NCI-H748 treated with DMSO at 0.1 percent for 48 hours (cell line): ENCODE measurements at places on chromosomes 6 and 20.
A peak's percentile ranks its signal among the peaks of the same experiment; 100 is the strongest.

- DNase-seq = no peak
These were observed 389.2 kb upstream of the CITED2 start for GRCh38 chr6:139763468-139764210.

DNA sequence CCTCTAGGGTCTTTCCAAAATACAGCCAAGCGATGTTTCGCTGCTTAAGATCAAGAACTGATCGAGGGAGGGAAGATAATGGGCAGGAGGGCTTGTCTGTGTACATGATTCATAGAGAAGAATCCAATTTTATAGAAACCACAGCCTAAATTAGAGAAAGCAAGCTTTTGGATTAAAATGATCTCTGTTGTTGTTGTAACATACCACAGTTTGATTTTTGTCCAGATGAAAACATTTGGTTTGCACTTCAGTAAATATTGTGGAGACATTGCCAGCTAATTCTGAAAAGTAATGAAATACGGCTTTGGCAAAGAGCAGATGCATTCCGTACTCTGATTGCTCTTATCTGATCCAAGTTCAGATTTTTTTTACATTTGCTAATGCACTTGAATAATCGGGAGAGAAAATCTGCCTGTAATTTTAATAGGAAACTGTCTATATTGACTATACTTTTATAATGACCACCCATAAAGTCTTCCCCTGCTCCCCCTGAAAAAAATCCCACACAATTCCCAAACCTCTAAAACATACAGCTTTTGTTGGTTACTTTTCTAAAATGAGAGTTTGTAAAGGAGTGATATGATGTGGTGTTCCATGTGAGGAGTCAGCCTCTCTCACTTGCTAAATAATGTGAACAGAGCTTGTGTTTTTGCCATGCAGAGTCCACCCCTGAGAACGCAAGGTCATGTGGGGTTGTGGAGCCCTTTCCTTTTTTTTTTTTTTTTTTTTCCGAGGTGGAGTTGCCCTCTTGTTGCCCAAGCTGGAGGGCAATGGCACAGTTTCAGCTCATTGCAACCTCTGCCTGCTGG lies 199.9 kb downstream of the DTNBP1 start:
- DNase-seq = no peak

GRCh38 chr6:143673669-143674068 lies 4.1 kb upstream of the PHACTR2 start:
- DNase-seq = no peak

DNA sequence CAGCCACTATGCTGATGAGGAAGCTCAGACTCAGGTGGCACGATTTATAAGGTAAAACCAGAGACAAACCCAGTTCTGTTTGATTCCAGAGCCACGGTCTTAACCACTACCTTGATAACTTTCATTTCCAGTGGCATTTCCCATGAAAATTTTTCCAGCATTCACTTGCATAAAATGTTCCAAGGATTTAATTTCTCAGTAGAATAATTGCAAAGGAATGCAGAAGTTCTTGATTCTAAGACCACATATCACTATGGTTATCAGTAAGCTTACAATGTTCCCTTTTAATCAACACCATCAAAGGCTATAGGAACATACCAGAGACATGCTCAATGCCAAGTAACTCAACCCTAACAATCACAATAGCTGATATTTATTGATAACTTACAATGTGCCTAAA lies 306.0 kb upstream of the HS3ST5 start:
- DNase-seq = no peak

- DNase-seq = peak; percentile 9
These were observed 163.5 kb upstream of the GJE1 start for GRCh38 chr6:141969201-141969600.

DNA sequence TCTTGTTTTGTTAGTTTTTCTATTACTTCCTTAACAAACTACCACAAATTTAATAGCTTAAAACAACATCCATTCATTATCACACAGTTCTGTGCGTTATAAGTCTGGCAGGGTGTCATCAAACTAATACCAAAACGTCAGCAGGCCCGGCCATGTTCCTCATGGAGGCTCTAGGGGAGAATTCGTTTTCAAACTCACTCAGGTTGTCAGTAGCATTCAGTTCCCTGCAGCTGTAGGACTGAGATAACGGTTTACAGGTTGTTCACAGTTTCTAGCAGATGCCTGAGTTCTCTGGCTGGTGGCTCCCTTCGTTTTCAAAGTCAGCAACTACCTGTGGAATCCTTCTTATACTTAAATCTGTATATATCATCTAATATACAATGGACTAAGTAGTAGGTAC lies 72.5 kb upstream of the PRSS16 start:
- no peak for DNase-seq

DNA sequence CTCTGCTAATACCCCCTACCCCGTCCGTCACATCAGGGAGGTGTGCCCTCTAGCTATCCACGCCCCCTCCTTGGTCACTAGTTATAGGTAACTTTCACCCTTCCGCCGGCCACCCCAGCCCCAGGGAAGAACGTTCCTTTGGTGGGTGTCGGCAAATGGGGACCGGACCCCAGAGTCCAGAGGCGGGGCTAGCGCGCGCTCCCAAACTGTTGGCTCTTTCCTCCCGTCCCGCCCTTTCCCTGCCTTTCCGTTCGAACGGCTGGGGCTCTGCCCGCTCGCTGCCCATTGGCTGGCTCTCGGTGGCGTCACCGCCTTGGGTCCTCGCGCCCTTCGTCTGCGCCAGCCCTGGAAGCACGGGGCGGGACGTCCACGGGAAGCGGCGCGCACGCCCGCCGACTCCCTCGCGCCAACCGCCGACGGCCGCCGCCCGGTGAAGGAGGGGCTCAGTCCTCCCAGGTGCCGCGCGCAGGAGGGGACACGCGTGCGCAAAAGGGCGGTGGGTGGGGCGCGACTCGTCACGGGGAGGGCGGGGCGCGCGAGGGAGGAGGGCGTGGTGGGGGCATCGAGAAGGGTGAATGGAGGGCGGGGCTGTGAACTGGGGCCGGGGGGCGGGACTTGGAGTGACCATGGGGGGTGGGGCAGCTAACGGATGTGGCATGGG lies 634 bp upstream of the PHF1 start:
- DNase-seq = peak; percentile 97

GRCh38 chr20:103456-103855 lies 16.0 kb downstream of the DEFB125 start:
- DNase-seq = no peak

DNA sequence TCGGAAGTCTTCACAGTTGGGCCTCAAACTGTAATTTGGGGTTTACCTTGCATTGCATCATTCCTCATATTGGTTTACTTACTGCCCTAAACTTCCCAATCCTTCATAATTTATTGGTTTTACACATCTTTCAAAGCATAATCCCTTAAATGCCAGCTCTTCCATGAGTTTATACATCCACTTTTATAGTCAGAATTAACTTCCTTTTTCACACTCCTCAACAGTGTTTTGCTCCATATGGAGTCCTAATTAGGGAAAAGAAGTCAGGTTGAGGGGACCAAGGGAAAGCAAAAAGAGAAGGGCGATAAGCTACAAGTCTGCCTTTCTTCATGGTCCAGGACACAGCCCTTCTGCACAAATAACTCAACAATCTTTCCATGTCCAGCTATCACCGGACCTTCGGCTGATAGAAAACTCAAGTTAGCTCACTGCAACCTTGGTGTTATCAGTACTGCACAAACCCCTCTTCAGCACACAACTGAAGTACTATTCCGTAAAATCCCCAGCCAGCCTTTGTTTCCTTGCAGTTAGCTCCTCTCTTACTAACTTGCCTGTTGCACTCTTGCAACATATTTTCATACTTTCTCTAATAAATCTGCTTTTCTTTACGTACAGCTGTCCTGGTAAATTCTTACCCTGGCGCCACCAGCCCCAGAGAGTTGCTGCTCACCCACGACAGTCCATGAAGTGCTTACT lies 2.0 kb downstream of the EEF1E1 start:
- DNase-seq = no peak

GRCh38 chr6:118644007-118644406 lies 7.4 kb downstream of the CEP85L start:
- no peak for DNase-seq
